ENCODE measurements at places on chromosomes 2 and 18.

DNA sequence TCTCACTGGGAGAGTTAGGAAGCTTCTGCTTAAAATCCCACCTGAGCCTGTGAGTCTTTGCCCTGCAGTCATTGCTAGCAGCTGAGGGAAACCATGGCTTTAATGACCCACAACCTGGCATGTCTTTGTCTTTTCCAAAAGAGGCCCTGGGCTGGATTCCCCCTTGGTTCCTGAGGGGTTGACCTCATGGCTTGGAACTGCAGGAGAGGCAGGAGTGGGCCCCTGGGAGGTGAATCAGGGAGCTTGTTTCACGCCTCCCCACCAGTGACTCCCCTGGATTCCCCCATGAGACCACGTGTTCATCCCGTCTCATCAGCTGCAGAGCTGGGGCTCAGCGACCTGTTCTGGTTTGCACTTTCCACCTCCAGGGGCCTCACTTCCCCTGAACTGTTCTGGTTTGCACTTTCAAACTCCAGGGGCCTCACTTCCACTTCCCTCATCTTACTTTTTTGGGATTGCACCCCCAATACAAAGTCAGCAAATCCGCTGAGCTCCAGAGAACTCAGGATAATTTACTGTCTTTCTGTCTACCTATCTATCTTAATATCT, 58.5 kb upstream of the TMEM18 start:
- no peak for DNase-seq

GRCh38 chr18:54503131-54503894, 87.7 kb upstream of the DYNAP start:
- DNase-seq = no peak

DNA sequence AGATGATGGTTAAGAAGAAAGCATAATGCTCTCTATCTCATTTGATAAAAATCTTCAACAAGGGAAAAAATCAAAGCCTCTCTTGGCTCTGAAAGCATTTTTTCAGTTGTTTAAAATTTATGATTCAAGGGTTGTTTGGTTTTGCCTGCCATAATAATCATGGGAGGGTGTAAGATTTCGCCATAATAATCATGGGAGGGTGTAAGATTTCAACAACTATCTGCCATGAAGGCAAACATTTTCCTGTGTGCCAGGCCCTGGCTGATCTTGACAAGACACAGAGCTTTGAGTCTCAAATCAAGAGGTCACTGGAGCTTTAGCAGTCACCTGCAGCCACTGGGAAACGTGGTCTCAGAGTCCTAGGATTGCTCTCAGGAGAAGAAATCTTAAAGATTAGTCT, 175.1 kb upstream of the PIEZO2 start:
- DNase-seq = no peak

DNA sequence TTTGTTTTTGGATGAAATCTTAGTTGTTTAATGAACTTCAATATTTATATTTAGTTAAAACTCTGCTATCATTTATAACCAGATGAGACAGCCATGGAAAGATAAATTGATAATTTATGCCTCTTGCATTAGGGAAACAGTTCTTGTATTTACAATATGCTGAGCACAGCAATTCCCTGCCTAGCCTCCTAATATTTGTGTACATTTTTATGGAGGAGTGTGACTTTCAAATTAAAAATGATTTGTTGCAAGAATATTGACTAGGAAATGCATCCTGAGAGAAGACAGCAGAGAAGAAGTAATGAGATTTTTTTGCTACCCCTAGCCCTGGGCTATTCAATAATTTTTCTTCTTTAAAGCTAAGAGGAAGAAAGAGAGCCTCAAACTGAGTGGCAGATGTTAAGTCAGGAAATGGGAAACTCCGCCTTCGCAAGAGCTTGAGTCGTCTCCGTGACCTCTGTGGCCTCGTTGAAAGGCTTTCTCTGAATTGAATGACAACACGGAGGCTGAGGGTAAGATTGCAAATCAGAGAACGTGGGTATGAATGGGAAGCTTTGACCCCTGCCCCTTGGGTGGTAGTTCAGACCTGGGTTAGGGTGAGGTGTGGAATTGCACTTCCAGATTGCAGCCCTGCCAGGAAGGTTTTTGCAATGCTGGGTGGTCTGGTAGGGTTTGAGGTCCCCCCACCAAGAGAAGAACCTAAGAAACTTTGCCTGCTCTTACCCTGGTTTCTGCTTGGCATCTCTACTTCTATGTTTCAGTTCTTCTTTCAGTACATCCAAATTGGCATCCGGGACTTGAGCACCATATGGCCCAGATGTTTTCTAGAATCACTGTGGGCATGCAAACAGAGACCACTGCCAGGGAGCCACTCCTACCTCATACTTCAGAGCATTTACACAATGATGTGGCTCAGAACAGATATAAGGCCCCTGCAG, 210.3 kb upstream of the RBMS1 start:
- DNase-seq = peak; percentile 2

- DNase-seq = no peak
Measured at GRCh38 chr2:121666042-121666441, 16.8 kb upstream of the CLASP1 start.

DNA sequence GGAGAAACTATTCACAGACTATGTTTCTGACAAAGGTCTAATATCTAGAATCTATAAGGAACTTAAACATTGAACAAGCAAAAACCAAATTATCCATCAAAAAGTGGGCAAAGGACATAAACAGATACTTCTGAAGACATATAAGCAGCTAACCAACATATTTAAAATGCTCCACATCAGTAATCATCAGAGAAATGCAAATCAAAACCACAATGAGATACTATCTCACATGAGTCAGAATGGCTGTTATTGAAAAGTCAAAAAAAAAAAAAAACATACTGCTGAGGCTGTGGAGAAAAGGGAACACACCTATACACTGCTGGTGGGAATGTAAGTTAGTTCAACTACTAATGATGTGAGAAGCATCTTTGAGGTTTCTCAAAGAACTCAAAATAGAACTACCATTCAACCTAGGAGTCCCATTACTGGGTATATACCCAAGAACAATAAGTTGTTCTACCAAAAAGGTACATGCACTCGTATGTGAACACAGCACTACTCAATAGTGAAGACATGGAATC, 220.4 kb upstream of the TFPI start:
- DNase-seq = no peak

DNA sequence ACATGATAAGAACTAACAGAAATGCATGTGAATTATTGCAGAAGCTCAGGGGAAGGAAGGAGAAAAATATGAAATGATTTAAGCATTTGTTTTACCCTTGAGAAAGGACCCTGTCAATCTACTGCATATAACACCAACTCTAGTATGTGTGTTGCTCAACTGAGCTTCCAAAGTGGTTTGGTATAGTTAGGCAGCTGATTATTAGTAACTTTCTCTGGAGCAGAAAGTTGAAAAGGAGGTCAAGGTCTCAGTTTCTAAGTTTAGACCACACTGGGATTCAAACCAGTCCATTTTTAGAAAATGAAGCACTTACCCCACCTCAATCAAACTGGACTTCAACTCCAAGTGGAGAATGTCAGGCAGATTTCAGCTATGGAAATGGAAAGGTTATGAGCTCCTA, 123.3 kb upstream of the CDC42EP3 start:
- no peak for DNase-seq

GRCh38 chr2:241870611-241871537, 1.3 kb downstream of the RTP5 start:
- DNase-seq = no peak

DNA sequence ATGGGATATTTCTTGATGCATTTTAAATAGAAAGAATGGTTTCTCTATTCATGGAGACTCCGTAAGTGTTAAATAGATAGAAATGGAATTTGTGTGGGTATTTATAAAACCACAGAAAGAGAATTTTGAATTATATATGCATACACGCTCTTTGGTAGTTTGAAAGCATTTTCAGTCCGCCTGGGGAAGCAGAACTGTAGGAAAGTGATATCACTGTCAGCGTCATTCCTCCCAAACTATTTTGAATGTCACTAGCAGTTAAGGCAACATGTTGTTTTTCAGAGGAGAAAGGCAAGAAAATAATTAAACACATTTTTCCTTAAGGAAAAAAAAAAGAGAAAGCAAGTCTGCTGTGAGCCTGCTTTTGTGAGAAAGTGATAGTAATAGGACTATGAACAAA, 8.7 kb upstream of the ERMN start:
- no peak for DNase-seq

GRCh38 chr2:22901471-22902179, 483.4 kb upstream of the KLHL29 start:
- DNase-seq = no peak

- no peak for DNase-seq
Measured at GRCh38 chr2:5102823-5103222, 589.4 kb upstream of the SOX11 start.

DNA sequence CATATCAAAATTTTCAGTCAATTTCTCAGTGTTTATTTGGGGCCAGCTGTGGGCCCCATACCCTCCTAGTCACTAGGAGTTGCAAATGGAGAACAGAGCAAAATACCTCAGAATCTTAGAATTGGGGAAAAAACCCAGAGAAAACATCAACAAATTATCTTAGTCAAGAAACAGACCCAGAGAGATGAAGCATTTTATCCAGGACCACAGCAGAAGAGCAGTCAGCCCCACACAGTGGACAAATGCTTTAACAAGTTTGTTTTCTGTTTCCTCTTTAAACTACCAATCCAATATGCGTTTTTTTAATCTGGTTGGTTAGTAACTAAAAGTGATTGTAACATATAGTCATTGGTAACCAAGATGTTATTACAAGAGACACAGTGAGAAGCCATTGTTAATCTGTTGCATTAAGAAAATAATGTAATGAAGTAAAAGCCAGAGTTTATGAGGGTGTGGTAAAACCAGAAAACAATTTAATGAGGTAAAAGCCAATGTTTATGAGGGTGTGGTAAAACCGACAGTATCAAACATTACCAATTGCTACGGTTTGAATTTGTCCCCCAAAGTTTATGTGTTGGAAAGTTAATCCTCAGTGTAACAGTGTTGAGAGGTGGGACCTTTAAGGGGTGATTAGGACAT, 60.7 kb upstream of the COX7A2L start:
- DNase-seq = no peak

- DNase-seq = no peak
Measured at GRCh38 chr2:24363301-24363700, 3.0 kb upstream of the ITSN2 start.

DNA sequence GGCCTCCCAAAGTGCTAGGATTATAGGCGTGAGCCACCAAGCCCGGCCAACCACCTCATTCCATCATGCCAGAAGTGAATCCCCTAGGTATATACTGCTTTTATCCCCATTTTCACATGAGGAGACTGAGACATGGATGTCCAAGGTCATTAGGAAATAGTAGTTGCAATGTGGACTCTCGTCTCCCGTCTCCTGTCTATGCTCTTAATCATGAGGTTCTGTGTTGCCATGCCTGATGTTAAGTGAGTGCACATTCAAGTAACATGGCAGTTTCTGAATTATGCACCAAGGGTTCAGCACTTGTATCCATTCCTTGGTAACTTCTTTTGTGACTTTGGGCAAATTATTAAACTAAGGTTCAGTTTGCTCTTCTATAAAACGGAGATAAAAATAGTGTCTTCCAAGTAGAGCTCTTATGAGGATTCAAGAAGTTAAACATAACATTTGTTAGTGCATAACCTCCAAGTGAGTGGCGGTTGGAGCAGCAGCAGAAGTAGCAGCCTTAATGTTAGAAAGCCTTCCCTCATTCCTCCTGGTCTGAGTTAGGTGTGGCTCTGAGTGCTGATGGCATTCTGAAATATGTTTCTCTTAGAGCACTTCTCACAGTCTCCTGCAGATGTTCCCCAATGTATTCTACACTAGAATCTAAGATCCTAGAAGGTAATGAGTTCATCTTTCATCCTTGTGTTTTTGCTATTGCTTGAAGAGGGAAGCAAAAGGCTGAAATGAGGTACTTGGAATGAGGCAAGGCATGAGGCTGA, 21.9 kb downstream of the SOCS6 start:
- DNase-seq = no peak

- DNase-seq = no peak
Measured at GRCh38 chr2:181886192-181886591, 5.3 kb upstream of the ITPRID2 start.

GRCh38 chr2:109229094-109229675, 100.2 kb downstream of the SH3RF3 start:
- no peak for DNase-seq
